ENCODE measurements at places on chromosomes 1 and 21.

- no peak for DNase-seq
Measured at GRCh38 chr1:229035054-229035747, 235.7 kb upstream of the RAB4A start.

GRCh38 chr1:115829947-115830346 is 11.0 kb downstream of the NHLH2 start:
- DNase-seq: no peak

GRCh38 chr1:35143737-35144508 is 49.0 kb downstream of the SFPQ start:
- no peak for DNase-seq

GRCh38 chr1:41240781-41241353 is 1.2 kb downstream of the SCMH1 start:
- no peak for DNase-seq

DNA sequence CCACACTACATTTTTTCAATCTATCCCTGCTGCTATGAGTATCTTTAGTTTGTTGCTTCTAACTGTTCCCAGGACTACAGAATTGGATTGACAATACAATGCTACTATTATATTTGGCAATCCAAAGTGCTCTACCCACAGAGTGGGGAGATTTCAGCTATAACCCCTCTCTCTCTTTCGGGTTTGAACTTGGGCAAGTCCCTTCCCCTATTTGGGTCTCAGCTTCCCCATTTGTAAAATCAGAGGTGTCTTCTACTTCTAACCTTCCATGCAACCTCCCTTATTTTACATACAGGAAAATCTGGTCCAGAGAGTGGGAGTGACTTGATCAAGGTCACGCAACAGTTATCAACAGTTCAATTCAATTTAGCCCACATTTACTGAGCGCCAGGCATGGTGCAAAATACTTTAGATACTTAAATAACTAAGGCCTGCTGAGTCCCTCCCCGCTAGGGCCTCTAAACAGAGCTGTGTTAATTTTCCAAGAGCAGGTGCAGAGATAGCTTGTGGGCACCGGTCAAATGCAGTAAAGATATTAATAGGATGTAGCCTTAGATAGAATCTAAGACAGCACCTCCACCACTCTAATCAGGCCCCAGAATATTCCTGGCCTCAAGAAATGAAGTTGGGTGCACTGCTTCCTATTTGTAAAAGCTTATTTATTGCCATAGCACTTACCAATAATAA is 9.4 kb upstream of the GPX7 start:
- DNase-seq: no peak

- no peak for DNase-seq
Measured at GRCh38 chr1:162232034-162232711, 144.5 kb downstream of the SPATA46 start.

DNA sequence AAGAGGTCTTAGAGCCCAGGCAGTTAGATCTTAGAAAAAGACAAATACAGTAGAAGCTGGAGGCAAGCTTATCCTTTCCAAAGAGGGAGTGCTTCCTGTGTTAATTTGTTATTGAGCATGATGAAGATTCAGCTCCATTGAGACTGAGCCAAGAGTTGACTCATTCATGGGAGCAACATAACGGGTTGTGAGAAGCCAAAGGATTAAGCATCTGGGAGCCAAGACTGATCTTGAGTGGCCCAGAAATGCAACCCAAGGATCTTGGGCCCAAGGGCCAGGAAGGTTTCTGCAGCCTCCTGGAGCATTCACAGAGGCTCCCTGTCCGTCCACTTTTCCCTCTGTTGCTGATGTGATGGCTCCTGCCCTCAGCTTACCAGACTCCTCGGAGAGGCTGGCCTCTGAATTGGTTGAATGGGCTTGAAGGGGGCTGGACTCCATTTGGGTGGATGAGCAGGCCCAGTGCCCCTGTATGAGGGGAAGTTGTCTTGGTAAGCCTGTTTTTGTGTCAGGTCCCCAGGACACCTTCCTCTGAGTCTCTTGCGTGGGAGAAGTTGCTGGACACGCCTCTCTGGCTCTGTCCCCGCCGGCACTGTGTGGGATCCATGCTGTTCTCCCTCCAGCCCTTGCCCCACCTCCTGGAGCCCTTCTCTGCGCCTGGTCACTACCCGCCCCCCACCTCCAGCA is 42.4 kb downstream of the PDE9A start:
- no peak for DNase-seq

DNA sequence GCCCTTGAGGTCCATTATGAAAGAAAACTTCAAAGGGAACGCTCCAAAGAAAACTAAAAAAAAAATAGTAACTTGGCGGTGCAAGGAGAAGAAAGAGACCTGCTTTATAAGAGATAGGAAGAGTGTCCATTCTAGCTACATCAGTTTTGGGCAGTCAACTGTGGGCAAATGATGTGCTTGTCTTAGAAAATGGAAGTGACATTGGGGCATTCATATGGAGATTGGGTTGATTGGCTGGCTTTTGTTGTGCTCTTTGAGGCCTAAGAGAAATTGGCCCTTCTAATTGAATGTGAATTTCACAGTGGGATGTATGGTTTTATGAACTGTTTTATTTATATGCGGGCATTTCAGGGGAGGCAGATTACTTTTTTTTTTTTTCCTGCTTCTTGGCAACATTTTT is 13.2 kb downstream of the PPP1R12B start:
- DNase-seq: no peak

DNA sequence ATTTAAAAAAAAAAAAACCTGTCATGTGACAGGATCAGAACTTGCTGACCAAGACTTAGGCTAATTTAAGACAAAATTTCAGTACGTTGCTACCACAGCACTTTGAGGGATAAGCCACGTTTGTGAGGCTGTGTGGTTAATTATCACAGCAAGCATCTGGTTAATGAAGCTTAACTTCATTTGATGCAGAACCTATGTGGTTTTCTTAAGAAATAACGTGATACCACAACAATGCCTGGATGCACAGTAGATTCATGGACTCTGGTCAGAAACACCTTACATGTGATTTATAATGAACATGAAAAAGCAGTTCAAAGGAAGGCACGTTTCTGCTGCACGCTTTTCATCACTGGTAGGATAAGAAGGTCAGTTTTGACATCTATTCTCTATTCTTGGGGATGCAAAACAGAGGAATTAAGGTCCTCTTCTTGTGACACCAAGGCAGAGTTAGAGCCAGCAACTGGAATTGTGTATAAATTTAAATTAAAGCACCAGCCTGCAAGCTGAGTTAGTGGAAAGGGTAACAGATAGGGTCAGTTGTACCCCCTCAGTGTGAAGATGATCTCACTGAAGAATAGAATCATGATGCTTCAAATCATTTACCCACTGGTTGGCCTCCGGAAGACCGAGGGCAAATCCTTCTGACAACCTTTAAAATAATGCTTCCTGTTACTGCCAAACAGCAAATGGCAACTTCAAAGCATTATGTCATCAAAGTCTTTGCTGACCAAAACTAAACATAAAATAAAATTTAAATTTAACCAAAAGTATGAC is 6.0 kb upstream of the KRTAP8-1 start:
- DNase-seq: no peak

GRCh38 chr1:178399177-178399728 is 97.5 kb downstream of the CLEC20A start:
- DNase-seq: no peak

DNA sequence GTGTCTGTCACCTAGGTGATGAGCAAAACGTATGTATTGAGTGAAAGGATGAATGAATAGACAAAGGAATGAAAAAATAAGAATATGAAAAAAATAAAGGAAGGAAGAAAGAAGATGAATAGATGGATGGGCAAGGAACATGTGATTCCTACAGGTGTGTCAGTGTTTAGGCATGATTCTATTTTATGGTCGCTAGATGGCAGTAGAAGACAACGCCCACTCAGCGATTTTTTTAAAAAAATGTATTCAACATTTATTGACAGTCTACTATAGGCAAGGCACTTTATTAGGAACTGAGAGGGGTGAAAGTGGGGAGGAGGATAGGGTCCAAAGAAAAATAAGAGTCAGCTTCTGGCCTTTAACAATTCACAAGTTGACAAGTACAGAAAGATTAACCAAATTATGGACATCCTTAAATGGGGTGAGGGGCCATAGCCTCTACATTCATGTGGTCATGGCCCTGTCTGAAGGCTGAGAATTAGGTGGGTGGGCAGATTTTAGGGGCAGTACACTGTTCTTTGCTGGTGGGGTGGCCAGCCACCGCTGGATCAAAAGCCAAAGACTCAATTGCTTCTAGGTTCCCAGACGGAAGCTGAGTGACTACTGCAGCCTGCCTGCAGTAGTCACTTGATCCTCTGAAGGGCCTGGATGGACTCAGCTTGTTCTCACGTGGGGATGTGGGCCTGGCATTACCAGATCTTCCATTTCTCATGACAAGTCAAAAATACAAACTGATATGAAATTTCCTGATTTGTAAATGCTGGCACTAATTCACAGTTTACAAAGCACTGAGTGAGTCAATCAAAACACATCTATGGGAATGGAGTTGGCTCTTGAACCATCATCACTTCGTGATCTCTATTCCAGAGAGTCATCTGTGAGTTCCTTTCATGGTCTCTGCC is 83.9 kb downstream of the FASLG start:
- no peak for DNase-seq

GRCh38 chr1:205012391-205013140 is 30.4 kb upstream of the CNTN2 start:
- DNase-seq: no peak

- no peak for DNase-seq
Measured at GRCh38 chr1:168788258-168788657, 59.3 kb upstream of the DPT start.

DNA sequence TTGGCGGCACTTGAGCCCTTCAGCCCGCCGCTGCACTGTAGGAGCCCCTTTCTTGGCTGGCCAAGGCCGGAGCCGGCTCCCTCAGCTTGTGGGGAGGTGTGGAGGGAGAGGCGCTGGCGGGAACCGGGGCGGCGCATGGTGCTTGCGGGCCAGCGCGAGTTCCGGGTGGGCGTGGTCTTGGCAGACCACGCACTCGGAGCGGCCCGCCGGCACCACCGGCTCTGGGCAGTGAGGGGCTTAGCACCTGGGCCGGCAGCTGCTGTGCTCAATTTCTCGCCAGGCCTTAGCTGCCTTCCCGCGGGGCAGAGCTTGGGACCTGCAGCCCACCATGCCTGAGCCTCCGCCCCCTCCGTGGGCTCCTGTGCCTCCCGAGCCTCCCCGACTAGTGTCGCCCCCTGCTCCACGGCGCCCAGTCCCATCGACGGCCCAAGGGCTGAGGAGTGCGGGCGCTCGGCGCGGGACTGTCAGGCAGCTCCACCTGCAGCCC is 673.7 kb upstream of the BRINP3 start:
- no peak for DNase-seq
